GM23248 (cell line): ENCODE measurements at places on chromosomes 7 and 10. TPM values are rescaled to one million over a fixed set of nuclear protein-coding genes. Genes with fewer than 3 reads are reported as not detected.

Gene ZCCHC24
- 30.3 and 34.0 TPM in 2 replicates for total RNA-seq

Gene RPEL1
- total RNA-seq, result not detected in 2 replicates

Gene TMEM236
- 0.11 and 0.13 TPM in 2 replicates for total RNA-seq

Gene RBP3
- not detected in 2 replicates for total RNA-seq

Gene RAB19
- not detected in 2 replicates for total RNA-seq

DNA sequence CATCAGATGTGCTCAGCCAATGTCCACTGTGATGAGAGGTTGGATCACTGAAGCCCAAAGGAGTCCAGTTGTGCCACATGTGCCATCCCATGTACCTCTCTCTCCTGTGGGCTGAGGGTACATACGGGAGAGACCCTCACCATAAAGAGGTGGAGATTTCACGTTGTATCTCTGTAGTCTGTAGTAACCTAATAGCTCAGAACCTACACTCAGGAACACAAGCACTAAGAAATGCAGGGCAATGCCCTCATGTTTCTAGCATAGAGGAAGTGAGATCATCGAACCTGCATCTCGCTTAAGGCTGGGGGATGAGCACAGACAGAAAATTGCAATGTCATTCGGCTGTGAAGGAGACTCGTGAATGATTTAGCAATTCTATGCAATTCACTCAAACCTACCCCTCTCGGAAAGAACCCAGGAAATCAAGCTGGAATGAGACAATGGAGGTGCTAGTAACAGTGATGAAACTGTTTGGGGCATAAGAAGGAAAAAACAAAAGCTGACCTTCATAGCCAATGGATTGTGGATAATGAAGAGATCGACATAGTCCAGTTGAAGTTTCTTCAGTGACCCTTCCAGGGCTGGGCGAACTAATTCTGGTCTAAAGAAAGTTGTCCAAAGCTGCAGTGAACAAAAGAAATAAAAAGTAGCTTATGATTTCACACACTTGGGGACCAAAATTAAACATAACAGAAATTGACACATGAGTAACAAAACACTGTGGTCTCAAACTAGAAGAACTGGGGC, 80.3 kb upstream of the UCN3 start:
- peak; percentile 79 for DNase-seq

DNA sequence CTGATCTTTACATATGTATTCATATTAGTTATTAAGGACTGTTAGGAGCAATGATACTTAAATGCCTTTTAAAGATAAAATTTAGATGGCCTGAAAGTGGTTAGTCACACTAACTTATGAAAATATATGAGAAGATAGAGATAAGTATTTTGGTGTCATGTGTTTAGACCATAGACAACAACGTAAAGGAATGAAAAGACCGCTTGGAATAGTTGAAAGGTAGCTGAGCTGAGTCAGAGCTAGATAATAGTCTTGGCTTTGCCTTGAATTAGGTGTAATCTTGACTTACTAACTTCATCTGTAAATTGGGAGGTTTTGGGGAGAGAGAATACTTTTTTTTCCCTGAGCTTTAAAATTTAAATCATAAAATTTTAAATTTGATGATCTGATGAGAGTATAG, 127.0 kb downstream of the LYZL1 start:
- DNase-seq, result no peak

DNA sequence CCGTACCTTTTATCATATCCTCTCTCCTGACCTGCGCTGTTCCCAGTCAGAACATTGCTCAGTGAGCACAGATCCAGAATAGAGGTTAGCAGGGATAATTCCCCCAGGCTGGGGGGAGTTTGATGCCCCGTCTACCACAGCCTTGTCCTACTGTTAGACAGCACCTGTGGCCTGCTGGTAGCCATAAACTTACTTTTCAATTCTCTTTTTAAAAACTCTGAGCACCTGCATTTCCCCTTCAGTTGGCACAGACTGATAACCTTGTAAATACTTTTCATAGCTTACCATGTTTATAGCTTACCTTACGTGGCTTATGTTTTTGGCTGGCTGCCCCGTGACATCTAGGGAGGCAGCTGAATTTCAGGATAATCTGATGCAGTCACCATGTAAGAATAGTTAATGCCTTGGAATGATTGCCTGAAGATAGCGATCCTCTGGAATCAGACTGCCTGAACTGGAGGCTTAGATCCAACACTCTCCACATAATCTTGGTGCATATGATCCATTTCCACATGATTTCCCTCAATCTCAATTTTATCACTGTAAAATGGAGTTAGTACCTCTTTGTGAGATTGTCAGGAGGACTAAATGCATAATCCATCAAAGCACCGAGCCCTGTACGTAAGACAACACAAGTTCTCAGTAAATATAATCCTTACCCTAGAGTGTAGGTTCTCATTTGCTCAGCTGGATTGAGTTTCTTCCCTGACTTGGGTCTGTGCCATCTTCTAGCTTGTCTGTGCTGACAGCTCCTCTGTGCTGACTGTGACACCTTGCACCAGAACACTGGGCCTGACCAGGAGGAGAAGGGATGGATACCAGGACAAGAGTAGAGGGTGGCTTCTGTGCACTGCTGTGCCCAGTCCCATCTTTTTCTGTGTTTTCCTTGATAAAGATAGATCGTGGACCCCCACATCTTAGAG, 111.7 kb upstream of the GJD4 start:
- DNase-seq, result no peak

- no peak for DNase-seq
Measured at GRCh38 chr7:41065663-41066062, 637.2 kb downstream of the INHBA start.

GRCh38 chr10:103276251-103276895, 565 bp upstream of the INA start:
- DNase-seq, result no peak

GRCh38 chr7:76262683-76263402, 39.6 kb upstream of the HSPB1 start:
- DNase-seq, result peak; percentile 84

DNA sequence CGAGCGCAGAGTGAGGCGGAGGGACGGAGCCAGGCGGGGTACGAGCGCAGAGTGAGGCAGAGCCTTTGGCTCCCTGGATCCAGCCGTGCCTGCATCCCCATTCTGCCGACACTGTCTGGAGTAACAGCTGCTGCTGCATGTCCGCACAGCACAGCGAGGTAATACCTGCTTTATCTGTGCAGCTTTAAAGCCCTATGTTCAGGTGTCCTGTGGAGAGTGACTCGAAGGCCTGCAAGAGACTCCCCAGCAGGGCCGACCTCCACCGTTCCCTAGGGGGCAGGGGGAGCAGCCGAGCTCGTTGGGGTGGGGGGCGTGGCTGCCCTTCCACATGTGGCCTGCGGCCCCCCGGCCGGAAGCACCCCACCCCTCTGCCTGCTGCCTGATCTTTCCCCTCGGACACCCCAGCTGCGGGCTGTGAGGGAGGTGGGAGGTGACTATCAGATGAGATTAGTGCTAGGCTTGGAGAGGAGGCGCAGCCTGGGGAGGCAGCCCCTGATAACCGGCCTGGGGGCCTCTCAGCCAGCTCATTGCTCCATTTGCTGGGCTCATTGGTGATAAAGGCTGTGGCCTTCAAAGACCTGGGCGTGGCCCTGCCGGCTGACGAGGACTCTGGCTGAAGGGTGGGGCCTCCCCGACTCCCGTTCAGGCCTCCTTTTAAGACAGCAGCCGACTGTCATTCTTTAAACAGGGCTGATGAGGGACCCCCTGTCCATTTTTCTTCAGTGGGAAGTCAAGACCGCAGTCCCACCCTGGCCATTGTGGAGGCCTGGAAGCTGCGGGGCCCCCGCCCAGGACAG, 8.0 kb downstream of the VENTX start:
- peak; percentile 42 for DNase-seq

DNA sequence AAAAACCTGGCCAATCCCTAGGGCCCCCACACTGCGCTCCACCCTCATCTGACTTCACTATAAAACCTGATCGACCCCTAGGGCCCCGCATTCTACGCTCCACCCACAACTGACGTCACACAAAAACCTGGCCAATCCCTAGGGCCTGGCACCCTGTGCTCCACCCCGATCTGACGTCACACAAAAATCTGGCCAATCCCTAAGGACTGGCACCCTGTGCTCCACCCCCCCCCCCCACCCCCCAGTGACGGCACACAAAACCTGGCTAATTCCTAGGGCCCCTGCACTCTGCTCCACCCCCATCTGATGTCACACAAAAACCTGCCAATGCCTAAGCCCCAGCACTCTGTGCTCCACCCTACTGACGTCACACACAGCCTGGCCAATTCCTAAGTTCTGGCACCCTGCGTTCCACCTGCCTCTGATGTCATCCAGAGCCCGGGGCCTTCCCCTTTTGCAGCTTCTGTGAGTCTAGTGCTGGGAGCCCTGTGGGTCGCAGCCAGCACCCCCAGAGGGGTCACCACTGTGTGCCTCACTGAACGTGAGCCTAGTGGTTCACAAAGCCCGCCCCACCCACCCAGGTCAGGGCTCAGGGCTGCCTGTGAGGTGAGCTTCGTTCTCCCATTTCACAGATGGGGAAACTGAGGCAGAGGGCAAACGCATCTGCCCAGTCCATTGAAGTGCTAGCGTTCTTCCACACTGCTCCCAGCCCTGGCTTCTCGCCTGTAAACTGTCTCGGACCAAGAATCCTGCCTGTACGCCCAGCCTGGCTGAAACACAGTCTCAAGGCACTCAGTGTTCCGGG, 40.6 kb downstream of the MICALL2 start:
- DNase-seq, result peak; percentile 54

DNA sequence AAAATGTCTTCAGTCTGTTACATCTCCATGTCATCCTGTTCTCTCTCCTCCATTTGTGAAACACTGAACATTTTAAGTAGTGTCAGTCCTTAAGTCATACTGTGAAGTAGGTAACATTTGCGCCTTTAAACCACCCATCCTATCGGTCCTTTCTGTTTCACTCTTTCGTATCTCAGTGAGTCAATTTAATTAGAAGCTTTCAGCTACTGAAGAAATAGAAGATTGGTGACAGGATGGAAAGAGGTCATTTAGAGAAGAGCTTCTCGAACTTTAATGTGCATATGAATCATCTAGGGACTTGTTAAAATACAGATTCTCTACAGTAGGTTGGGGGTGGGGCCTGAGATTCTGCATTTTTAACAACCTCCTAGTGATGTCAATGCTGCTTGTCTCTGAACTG, 113.4 kb downstream of the SRI start:
- no peak for DNase-seq

- peak; percentile 33 for DNase-seq
Measured at GRCh38 chr10:92124616-92125143, 166.2 kb downstream of the CPEB3 start.

- no peak for DNase-seq
Measured at GRCh38 chr10:78627254-78627795, 441.4 kb upstream of the ZMIZ1 start.

DNA sequence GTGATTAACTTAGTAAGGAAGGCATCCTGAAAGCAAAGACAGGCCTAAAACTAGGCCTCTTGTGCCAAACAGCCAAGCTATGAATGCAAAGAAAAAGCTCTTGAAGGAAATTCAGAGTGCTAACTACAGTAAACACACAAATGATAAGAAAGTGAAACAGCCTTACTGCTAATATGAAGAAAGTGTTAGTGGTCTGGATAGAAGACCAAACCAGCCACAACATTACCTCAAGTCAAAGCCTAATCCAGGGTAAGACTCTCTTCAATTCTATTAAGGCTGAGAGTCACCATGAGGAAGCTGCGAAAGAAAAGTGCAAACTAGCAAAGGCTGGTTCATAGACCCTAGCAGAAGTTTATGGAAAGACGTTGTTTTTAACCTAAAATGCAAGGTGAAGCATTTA, 66.0 kb downstream of the IPMK start:
- DNase-seq, result no peak

DNA sequence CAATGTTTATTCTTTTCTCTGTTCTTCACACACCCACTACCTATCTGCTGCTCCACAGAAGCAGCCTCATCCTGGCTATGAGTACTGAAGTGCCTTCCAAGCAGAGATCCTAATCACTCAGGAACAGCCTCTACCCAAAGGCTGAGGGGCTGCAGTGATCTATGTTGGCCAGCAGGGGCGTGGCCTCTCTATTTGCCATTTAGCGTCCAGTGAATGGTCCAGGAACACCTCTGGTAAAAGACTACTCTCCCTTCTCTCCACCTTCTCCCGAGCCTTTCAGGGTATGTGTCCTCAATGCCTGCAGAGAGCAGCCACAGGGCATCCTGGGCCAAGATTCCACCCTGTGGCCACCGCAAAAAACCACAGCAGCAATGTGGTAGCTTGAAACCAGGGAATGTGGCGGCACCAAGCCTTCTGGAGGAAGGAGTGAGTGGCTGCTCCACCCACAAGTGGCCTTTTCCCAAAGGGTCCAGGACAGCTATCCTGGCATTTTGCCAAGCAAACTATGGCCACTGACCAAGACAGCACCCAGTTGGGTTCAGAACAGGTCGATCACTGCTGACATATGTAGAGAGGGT, 70.9 kb downstream of the SYPL1 start:
- DNase-seq, result peak; percentile 71

DNA sequence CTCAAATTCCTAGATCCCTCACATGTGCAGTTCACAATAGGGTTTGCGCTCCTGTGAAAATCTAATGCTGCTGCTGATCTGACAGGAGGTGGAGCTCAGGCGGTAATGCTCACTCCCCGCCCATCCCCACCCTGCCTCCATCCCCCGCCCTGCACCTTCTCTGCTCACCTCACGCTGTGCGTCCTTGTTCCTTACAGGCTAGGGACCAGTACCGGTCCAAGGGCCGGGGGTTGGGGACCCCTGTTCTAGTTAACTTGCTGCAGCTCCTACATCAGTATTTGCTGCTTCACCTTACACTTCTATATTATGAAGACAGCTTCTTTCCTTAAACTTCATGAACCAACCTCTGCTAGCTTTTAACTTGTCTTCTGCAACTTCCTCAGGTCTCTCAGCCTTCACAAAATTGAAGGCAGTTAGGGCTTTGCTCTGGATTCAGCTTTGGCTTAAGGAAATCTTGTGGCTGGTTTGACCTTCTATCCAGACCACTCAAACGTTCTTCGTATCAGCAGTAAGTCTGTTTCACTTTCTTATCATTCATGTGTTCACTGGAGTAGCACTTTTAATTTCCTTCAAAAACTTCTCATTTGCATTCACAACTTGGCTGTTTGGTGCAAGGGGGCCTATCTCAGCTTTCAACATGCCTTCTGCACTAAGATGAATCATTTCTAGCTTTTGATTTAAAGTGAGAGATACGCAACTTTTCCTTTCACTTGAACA, 1.7 kb upstream of the TNKS2 start:
- no peak for DNase-seq

- DNase-seq, result no peak
Measured at GRCh38 chr7:151377406-151377805, 32.4 kb downstream of the WDR86 start.

GRCh38 chr10:74753442-74754211, 72.8 kb upstream of the KAT6B start:
- DNase-seq, result peak; percentile 75

DNA sequence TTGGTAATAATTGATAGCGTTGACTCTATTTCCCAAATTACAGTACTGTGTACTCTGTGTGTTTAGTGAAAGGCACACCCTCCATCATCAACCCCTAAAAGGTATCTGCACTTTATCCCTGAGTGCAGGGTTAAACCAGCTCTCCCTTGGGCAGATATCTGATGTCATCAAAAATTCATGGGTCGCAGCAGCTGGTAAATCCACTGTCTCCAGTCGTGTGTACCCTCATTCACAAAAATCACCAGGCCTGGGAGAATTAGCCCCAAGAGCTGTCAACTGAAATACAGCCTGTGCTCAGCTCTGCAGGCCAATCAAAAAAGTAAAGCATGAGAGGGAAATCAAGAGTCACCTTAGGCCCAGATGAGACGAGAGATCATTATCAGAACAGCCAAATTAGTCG, 103.7 kb downstream of the HIP1 start:
- no peak for DNase-seq
